AG08395 (cell line): ENCODE measurements at places on chromosomes 7 and 10.

DNA sequence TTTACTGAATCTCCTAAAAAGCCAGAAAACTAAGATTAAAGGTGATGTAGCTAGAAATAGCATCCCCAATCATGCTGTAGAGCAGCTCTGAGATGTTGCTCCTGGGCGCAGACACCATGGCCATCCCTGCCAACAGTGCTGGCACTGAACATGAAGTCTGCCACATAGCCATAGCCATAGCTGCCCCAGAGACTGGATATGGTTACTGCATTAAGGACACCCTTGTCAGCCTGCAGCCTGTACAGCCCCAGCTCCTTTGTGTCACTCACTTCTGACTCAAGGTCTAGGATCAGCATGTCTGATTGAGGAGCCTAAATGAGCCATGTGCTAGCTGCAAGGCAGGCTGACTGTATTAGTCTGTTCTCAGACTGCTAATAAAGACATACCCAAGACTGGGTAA, 284.6 kb downstream of the RPS24 start:
- DNase-seq: no peak

- DNase-seq: no peak
Measured at GRCh38 chr7:129771201-129771927, 159.8 kb downstream of the NRF1 start.

DNA sequence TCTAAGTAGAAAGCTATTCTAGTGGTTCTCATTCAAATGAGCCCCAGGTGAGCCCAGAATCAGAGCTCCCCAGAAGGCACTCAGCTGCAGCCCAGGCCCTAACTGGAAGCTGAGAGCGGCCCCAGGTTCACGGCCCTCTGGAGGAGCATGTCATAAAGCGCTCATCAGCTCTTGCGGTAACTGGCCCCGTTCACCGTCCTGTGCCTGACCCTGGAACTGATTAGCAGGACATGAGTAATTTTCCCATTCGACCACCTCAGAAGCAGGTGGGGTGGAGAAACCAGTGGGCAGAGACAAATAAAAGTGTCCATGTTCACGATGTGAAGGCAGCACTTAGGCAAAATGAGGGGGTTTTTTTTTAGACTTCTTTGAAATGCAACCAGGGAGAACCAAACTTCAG, 136.1 kb upstream of the LYZL2 start:
- DNase-seq: no peak

- peak; percentile 50 for DNase-seq
Measured at GRCh38 chr10:110420401-110421193, 77.1 kb upstream of the DUSP5 start.
